NCI-H187 treated with DMSO at 0.1 percent for 48 hours (cell line): ENCODE measurements at places on chromosomes 11 and 22.

- no peak for DNase-seq
Measured at GRCh38 chr11:123549926-123550917, 104.2 kb downstream of the SCN3B start.

DNA sequence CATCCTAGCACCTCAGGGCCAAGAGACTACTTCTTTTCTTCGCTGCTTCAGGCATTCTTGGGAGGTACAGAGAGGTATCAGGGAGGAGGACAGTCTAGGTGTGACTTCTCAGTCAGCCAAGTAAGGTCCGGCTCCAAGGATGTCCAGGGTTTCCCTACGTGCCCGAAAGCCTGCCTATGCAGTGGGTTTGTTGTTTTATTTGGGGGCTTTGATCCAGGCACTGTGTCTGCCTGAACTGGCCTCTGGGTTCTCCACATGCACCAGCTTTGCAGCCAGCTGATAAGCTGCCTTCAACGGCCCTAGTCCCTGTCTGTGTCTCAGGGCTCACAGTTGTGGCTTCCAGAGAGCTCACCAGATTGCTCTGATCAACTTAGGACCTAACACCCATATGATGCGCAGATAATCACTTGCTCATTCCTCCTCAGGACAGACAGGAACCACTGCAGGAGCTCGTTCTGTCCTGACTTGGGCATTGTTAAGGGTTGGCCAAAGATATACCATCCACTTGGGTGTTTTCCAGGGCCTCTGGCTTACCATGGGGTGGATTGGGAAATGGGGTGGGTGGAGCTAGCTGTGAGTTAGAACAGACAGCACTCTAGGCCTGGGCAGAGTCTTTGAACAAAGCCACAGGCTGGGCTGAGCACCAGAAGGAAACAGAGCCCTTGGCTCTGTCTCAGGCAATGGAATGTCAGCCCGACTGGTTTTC is 45.5 kb upstream of the CRYBB3 start:
- no peak for DNase-seq

GRCh38 chr11:79236541-79236971 is 204.3 kb downstream of the TENM4 start:
- DNase-seq = no peak

DNA sequence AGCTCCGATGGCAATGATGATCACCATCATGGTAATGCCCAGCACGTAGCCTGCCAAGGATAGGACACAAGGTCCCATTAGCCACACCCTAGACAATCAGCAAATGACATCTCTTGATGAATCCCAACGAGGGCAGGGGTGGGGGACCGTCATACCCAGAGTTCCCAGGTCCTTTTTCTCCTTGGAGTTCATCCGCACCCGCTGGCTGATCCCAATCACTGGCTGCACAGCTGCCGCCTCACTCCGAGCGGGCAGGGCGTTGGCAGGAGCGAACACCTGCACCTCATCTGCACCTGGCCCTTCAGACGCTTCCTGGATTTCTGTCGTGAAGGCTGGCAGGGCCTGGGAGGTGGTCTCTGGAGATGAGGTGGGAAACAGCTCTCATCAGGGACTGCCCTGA is 2.9 kb downstream of the PIK3IP1 start:
- no peak for DNase-seq

GRCh38 chr11:31844351-31844750 is 33.2 kb upstream of the PAX6 start:
- no peak for DNase-seq

GRCh38 chr11:74097686-74098237 is 73.0 kb downstream of the C2CD3 start:
- DNase-seq = no peak

- peak; percentile 87 for DNase-seq
Measured at GRCh38 chr11:12160680-12161079, 50.3 kb downstream of the MICAL2 start.

- DNase-seq = no peak
Measured at GRCh38 chr22:20135265-20135664, 3.7 kb downstream of the ZDHHC8 start.

DNA sequence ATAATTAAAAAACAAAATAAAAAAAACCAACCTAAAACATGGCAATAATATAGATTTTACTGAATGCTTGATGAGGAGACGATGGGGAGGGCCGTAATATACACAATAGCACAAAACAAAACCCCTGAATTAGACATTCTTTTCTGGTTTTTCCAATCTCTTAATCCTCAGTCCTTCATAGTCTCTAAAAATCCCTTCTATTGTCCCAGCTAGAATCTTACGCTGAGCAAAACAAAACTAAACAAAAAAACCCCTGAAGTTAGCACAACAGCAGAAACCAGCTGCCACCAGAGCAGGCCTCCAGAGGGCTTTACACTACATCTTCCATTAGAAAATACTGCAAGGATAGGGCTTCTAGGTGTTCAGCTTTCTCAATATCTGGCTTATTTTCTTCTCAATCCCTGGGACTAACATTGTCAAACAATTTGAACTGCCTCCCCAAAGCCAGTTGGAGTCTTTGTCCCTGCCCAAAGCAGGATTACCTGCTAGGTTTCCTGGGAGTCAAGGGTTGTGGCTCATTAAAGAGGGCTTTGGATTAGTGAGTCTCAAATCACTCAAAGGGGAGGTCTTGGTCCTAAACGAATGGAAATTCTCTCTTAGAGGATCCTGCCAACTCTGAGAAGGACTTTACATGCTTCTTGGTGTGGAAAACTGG is 2.1 kb upstream of the RNF26 start:
- DNase-seq = no peak

DNA sequence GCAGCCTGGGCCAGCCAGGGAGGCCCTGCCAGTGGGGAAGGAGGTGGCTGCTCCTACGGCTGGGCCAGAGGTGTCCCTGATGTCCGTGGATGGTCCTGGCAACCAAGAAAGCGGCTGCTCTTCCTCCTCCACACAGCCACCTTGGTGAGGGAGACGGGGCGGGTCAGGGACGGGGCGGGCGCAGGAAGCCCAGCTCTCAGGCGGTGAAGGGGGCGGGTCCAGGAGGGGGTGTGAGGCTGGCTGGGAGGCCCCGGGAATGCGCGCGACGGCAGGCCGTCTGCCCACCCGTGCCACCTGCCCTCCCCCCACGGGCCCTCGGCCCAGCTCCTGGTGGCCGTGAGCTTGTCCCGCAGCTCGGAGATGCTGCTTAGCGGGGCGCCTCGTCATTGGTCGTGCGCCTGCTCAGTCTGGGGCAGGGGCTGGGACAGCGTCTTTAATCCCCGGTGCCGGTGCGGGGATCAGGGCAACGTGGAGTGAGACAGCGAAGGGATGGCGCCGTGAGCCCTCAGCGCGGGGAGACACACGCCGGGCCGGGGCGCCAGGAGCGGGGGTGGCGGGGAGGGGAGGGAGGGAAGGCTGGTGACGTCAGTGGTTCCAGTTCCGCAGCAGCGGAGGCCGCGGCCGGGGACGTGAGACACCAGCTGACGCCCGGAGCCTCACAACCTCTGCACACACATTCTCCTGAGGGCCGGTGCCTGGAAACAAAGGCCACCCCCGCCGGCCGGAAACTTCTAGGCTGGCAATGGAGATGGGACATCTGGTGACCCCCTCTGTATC is 6.7 kb upstream of the BRSK2 start:
- no peak for DNase-seq

DNA sequence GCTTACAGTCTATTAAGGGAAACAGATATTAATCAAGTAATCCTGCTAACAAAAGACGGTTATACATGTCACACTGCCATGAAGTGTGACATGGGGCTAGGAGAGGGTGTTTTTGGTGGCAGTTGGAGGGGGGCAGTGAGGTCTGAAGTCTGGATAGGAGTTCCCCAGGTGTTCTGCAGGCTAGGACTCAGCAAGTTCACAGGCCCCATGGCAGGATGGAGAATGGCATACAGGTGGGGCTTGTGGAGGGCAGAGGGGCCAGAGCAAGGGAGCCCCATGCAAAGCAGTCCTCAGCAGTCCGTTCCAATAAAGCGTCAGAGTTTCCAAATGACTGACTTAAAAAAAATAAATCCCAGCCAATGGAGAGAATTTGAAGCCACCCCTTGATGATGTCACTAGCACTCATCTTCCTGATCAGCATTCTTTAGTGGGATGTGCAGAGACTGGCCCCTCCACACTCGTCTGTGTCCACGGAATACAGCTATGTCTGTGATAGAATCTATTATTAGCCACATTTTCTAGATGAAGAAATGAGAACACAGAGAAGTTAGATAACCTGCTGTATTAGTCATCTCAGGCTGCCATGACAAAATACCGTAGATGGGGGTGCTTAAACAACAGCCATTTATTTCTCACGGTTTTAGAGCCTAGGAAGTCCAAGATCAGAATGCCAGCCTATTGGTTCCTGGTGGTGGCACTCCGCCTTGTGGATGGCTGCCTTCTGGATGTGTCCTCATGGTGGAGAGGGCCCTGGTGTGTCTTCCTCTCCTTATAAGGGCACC is 32.6 kb downstream of the PRDM11 start:
- DNase-seq = no peak

GRCh38 chr22:32661296-32661695 is 140.2 kb upstream of the TIMP3 start:
- no peak for DNase-seq

DNA sequence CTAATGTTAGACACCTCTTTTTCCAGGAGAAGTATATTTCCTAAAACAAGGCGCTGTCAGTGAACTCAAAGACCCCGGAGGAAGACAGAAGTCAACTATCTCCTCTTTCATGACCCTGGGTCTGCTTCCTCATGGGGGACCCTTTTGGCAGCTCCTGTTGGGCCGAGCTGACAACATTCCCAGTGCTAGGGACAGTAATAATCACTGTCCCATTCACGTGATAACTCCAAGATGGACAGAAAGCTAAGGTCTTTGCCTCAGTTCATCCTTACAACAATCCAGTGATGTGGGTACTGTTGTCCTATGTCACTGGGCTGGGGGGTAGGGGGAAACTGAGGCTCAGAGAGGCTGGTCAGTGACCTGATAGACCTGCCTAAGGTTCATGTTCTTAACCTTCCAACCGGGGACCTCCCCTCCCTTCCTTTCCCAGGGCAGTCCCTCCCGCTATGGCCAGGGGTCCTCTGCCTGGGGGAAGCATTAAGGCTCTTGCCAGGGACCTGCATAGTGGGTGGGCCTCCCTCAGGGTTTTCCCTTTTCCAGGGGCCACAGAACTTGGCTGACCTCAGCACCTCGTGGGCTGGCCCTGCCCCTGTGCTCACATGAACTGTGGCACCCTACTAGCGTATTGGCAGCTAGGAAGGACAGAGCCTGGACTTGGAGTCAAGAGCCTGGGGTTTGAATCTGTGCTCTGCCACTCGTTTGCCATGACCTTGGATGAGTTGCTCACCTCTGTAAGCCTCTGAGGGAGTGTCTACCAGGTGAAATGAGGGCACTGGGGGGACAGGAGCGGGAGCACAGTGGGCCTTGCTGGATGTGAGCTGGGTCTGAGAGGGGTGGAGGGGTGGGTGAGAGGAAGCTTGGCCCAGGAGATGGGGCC is 53.6 kb downstream of the LRRC32 start:
- no peak for DNase-seq
